ENCODE measurements at places on chromosomes 1 and 21.

- no peak for DNase-seq
Observed at GRCh38 chr21:31211836-31212235, 132.2 kb downstream of the TIAM1 start.

GRCh38 chr1:33128781-33129180, 47.8 kb downstream of the AZIN2 start:
- peak; percentile 16 for DNase-seq

- no peak for DNase-seq
Observed at GRCh38 chr1:36585569-36586548, 103.1 kb upstream of the CSF3R start.

GRCh38 chr1:103108376-103109150, at the start of gene COL11A1:
Gene COL11A1 (minus strand): TSS chr1:103108522. CDS start chr1:103108178, 344 bp downstream.
- DNase-seq, result no peak

DNA sequence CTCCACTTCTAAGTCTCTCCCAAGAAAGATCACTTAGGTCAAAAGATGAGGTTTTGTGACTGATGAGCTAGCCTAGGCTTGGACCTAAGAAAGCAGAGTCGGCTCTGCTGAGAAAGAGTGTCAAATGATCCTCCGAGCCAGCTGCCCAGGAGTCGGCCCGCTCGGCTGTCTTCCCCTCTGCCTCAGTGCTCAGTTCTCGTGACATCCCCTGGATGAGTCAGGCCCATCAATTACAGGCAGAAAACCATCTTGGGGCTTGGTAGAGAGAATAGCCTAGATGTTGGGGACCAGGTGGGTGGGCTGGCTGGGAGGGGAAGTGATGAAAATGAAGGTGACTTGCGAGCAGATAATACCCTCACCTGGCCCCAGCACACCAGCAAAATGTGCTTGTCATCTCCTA, 60.5 kb downstream of the SLC66A1 start:
- DNase-seq, result no peak

DNA sequence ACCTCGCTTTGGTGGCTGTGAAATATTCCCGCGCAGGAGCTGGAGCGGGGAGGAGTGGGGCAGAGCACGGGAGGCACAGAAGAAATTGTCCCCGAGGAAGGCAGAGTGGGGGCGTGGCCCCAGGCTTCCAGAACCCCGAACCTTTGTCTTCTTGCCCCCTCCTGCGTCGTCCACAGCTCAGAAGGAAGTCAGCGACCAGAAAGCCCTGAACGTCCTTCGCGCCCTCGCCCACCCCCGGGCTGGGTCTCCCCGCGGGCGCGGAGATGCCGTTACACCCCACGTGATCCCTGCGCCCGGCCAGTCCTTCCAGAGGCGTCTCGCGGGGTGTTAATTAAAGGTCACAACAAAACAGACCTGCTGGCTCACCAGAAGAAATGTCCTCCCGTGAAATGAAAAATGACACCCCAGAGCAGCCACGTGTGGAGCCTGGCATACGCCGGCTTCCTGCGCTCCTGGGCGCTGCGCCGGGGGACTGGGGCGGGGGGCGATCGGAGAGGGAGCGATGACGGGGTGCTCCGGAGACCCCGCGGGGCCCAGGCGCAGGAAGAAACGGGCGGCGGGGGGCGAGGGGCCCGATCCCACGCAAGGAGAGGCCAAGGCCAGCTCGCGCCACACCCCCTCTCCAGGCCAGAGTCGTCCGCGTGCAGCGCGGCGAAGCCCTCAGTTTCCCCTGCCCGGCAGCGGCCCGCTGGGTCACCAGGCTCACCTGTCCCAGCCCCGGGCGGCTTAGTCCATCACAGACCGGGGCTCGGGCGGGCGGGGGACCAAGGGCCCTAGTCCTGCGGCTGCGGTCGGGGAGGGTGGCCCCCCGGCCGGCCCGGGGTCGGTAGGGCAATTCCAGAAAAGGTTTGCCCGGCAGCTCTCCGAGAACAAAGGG, 995 bp upstream of the KIF26B start:
- no peak for DNase-seq

DNA sequence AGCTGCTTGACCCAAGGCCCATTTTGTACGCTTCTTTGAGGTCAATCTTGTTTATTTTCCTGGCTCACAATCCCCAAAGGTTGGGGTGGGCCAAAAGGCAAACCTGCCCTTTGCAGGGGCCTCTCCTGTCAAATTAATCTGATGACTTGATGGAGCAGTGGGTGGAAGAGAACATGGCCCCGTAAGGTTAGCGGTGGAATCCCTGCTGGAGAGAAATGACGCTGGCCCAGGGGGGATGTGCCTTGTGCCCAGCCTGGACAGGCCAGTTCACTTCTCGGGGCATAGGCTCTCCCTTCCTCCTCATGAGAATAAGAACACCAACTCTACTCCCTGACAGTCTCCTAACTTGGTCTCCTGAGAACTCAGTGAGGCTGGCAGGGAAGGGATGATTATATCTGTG, 40.5 kb downstream of the C1orf198 start:
- no peak for DNase-seq

GRCh38 chr1:165857046-165857801, 29.8 kb downstream of the UCK2 start:
- no peak for DNase-seq

DNA sequence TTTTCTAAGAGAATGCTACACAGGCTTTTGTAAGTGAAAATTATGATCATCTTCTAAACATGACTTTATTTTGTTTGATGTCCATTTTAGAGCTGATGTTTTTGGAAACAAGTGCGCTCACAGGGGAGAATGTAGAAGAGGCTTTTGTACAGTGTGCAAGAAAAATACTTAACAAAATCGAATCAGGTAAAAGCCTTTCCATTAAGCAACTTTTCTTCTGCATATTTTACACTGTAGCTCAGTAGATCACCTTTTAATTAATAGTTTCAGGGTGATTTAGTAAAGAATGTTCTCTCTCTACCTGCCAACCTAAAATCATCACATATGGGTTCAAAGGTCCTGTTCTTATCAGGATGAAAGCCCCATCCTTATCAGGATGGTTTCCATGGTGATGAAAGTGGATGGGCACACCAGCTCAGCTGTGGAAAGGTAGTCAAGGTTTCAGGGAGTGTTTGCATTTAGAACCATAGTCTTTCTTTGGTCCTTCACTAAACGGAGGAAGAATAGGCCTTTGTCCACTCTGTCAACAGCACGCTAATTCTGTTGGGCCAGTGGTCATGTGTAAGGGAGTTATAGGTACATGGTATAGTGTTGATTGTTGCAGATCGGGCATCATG, 28.1 kb downstream of the RAB4A start:
- DNase-seq, result no peak

- no peak for DNase-seq
Observed at GRCh38 chr1:148307583-148308185, 155.6 kb upstream of the NBPF11 start.

GRCh38 chr1:19139711-19140110, 70.4 kb downstream of the UBR4 start:
- no peak for DNase-seq

GRCh38 chr1:161473348-161473747, 31.9 kb upstream of the FCGR2A start:
- DNase-seq, result no peak

DNA sequence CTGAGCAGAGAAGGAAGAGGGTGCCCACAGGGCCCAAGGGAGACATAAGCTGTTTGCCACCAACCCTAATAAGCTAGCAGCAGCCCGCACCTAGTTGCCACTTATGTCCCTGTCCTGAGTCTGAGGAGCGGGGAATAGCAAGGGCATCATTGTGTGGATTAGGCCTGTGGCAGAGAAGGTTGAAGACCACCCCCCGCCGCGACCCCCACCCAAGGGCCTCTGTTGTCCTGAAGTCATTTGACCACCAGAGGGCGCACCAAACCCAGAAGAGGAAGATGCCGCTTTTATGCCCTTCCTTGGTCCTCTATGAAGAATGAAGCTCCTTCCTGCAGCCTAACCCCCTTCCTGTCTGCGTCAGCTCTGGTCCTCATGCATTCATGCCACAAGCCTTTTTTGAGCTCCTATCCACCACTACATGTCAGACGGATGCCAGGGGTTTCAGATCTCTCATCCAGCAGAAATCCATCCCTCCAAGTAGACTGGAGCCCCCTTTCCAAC, 16.6 kb downstream of the RHBG start:
- DNase-seq, result peak; percentile 16

DNA sequence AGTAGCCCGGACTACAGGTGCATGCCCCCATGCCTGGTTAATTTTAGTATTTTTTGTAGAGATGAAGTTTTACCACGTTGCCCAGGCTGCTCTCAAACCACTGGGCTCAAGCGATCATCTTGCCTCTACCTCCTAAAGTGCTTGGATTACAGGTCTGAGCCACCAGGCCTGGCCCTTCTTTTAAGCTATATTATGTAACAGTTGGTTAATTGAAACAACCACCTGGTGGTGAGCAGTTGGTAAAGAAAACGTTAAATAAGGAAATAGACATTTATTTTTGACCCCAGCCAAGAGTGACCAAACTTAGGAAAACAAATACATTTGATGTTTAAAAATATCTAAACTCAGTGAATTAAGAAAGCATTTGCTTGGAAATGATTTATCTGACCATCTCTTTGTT, 12.1 kb upstream of the PDC start:
- DNase-seq, result no peak

DNA sequence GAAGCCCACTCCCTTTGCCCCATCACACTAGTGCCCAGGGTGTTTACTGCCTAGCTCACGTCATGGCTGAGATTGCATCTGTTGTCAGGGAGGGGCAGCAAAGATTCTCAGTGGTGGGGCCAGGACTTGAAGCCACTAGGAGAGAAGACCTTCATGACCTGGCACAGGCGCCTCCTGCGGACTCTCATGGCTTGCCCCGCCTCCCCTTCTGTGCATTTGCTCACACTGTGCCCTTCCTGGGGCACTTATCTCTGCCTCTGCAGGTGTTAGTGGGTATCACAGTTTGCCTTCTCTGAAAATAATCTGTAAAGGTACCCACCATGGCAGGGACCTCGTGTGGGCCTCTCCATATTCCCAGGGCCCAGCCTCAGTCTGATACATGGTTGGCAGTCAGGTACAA, 20.1 kb downstream of the PTPRU start:
- no peak for DNase-seq

GRCh38 chr1:111591937-111592336, 27.7 kb upstream of the RAP1A start:
- no peak for DNase-seq

DNA sequence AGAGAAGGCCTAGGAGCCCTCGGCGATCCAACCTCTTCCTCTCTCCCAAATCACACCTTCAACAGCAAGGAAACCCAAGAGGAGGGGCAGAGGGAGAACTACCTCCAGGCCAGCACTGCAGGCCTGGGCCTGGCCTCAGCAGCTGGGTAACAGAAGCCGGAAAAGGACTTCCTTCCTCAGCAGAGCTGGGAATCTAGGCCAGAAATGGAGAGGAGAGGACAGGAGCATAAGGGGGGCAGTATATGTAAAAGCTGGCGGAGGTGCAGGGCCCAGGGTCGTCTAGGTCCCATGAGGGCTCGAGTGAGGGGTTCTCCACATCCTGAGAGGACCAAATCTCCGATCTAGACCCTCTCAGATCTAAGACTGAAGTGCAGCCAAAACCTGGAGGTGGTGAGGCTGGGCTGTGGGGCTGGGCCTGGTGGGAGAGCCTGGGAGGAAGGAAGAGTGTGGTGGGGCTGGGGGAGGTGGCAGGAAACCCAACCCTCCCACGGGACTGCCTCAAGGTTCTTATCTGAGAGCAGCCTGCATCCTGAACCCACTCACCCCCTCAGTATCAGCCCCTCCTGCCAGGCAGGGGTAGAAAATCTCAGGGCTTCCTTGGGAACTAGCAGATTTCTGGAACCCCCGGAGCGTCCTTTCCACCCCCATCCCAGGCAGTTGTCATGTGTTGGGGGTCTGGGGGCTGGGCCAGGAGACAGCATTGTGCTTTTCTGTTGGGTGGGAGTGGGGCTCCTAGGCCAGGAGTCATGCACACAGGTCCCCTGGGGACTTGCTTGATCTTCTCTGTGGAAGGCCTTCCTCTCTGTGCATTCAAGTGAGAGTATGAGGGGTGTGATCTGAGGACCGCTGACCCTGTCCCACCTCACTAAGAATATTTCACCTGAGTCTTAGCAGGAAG, 33.0 kb downstream of the PIK3C2B start:
- no peak for DNase-seq
